ENCODE measurements at places on chromosomes 11 and 22.

GRCh38 chr11:65378208-65378927 lies 4.1 kb downstream of the SLC25A45 start:
- DNase-seq: no peak

DNA sequence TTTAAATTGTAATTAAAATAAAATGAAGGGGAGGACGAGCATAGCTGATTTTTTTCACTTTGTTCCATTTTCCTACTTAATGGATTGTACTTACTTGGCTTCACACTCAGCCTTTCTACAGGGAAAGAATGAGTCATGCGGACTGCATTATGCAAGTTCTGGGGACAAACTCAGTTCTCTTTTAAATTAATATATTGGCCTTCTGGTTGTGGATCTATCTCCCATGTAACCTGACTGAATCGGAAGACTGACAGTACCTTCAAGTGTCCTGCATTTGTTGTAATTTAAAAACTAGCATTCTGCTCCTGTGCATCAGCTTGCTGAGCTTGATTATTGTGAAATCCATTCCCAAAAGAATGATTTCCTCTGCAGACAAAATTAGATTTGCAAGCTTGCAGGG lies 12.2 kb downstream of the OR8D1 start:
- DNase-seq: no peak

DNA sequence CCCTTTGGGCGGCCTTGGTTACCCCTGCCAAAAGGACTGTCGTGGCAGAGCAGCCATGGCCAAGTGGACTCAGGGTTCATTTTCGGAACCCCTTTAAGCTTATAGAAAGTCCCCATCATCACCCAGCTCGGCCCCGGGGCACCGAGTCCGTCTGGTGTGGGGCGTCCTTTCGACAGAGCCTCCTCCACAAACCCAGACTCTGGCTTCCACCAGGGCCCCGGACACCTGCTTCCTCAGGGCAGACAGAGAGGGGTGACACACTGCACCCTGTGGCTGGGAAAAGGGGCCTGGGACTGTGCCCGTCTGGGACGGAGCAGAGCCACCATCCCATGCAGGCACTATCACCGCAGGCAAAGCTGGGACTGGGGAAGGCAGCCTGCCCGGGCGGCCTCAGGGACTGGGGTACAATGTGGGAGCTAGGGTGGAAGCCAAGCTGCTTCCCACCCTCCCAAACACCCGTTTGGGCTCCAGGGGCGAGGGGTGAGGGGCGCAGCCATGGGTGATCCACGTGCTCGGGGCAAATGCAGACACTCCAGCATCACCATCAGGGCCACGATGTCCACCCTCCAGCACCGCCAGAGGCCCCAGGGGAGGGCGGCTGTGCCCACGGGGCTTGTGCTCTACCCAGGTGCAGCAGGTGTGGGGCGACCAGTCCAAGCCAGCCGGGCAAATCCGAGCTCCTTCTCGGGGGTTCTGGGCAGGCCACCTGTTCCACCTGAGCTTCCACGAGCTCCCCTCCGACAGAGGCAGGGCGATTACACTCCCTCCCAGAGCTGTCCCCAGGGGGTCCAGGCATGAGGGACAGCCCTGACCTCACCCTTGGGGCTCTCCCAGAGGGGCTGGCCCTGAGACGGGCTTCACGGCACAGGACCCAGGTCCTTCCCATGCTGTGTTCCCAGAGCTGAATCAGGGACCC lies 11.7 kb upstream of the MRPL23 start:
- DNase-seq: no peak

GRCh38 chr22:22245935-22246525 lies 1.4 kb downstream of the VPREB1 start:
- no peak for DNase-seq

DNA sequence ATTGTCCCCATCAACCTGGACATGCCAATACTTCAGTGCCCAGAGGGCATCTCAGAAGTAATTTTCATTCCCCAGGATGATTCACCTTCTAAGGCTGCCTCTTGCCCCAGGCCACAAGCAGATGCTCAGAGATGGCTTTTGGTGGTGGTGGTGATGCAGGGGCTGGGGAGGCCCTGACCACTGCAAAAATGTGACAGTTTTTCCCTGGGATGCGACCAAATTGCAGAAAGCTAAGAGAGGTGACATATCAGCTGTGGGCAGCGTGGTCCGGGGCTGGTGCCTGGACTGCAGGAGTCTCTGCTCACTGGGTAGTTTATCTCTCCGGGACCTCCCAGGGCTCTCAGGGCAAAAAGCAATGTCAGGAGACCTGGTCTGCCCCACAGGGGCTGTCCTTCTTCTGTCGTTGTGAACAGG lies 39.7 kb upstream of the ACCSL start:
- no peak for DNase-seq

DNA sequence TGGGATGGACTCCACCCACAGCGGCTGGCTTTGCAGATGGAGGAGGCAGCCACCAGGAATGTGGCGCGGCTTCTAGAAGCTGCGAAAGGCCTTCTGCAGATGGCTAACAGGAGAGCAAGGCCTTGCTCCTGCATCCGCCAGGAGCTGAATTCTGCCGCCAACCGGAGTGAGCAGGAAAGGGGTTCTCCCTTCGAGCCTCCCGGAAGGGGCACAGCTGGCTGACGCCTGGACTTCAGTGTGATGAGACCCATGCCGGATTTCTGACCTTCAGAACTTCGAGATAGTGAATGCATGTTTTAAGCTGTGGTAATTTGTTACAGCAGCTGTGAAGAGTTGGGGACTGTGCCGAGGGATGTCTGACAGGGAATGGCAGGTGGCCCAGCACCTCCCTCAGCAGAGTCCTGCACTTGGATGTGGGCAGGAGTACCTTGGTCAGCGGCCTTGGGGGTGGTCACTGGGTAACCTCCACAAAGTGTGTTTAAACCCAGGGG lies 7.7 kb downstream of the TBC1D22A start:
- no peak for DNase-seq

DNA sequence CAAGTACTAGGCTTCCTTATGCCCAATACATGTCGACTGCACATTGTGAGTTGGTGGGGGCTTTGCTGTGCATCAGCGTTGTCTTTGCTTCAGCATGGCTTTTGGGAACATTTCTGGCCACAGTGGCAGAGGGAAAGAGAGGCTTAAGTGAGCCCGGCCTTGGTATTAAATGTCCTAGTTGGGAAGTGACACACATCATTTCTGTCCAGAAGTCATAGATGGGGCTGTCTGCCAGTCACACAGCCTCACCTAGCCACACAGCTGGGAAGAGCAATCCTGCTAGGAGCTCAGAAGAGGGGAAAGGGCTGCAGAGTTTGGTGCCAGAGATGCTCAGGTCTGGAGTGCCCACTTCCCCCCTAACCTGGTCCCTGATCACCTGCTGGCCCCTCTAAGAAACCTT lies 27.6 kb downstream of the TREH start:
- peak; percentile 8 for DNase-seq

DNA sequence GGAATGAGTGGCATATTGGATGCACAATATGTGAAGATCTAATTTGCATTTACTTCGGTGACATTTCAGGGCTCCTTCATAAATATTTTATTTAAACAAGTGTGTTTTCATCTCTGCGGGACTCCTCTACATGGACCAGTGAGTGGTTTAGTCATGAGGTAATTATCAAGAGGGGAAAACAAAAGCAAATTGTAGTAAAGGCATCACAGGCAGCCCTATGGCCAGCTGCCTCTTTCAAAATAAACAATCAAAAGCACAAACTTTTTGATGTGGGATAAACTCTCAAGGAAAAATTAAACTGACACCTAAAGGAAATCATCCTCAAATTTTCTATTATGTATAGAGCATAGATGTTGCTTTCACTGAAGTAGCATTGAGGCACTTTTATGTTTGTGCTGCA lies 6.0 kb downstream of the SYT9 start:
- no peak for DNase-seq

GRCh38 chr22:48602805-48603518 lies 1224.7 kb downstream of the BRD1 start:
- DNase-seq: no peak

GRCh38 chr22:16609548-16610261 lies 17.1 kb upstream of the CCT8L2 start:
- DNase-seq: no peak

DNA sequence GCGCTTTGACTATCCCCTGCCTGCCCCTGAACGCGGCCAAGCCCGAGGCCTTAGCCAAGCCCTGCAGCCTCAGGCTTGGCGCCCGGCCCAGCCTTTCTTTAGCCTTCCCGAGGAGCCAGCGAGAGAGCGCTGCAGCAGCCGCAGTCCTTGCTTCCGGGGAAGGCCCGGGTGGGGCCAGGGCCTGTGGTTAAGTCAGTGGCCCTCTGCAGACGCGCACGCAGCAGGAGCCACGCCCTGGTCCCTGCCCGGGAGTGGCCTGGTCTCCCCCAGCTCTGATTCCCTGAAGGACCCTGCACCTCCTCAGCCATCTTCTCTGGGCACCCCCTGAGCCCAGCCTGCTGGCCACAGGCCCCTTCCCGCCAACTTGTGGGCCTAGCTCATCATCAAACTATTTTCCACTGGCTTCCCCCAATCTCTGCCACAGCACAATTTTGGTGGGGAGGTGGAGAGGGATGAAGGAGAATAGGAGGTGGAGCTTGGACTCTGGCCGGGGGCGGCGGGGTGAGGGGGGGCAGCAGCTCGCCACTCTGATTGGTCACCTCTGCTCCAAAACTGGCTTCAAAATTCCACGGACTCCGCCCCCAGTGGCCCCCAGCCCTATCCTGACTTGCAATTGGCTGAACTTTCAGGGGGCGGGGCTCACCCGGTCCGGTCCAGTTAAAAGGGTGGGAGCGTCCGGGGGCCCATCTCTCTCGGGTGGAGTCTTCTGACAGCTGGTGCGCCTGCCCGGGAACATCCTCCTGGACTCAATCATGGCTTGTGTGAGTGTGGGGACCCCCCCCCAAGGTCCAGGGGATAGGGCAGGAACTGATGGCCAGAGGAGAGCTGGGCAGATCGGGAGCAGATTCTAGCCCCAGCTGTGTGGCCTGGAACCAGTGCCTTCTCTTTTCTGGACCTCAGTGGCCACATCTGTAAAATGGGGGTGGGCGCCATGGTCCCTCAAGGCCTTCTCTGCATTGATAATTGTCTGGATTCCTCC lies at the start of gene LGALS1:
LGALS1 (plus strand) TSS at position 686 of the 979 bp plus-strand sequence; CDS start at position 753, 67 bp downstream.
- peak; percentile 99 for DNase-seq

GRCh38 chr11:116257883-116258282 lies 514.9 kb downstream of the BUD13 start:
- DNase-seq: no peak

GRCh38 chr11:95989076-95989605 lies 65.2 kb upstream of the MTMR2 start:
- DNase-seq: no peak

DNA sequence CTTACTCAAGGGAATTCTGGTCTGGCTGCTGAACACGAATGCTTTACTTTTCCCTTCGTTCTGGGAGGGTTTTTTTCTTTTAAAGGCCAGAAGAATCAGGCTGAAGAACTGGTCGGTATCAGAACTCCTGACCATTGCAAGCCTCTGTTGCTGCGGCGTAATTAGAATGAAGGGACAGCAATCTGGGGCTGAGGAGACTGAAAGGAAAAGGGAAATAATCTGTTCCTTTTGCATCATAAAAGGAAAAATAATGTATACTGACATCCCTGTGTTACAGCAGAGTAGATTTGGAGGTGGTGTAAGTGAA lies 670 bp downstream of the SC5D start:
- DNase-seq: no peak

GRCh38 chr11:10797531-10797930 lies 11.2 kb downstream of the EIF4G2 start:
- DNase-seq: no peak

DNA sequence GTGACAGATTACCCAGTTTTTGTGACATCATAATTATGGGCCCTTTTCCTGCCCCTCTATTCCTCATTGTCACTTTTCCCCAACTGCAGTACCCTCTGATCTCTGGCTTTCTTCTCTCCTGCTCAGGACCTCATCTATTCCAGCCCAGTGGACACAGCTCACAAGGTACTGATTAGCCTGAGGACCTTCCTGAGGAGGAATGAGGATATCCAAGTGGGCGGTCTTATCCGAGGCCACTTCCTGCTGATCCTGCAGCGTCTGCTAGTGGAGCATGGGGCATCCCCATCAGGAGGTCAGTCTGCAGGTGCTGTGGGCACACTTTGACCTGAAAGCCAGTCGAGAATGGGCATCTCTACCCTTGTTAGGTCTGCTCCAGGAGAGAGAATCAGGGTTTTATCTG lies 24.5 kb upstream of the CCDC134 start:
- no peak for DNase-seq

DNA sequence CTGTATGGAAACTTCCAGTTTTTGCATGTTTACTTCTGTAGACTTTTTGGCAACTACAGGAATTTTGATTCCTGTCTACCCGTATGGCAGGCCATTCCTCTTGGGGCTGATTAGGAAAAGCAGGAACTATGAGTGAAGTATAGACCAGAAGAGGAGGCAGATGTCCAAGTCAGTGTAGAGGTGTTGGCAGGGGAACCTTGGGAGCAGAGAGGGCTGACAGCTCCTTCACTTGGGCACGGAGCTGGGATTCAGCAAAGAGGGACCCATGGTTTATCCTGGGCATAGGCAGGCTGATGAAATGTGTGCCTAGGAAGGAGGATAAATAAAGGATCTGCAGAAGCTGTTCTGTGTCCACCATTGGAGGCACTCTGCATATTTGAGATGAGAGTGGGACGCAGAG lies 33.1 kb downstream of the TREH start:
- peak; percentile 26 for DNase-seq

- no peak for DNase-seq
Observed at GRCh38 chr11:126647735-126648134, 292.2 kb downstream of the ST3GAL4 start.

GRCh38 chr22:48941033-48941902 lies 886.4 kb downstream of the BRD1 start:
- DNase-seq: no peak

DNA sequence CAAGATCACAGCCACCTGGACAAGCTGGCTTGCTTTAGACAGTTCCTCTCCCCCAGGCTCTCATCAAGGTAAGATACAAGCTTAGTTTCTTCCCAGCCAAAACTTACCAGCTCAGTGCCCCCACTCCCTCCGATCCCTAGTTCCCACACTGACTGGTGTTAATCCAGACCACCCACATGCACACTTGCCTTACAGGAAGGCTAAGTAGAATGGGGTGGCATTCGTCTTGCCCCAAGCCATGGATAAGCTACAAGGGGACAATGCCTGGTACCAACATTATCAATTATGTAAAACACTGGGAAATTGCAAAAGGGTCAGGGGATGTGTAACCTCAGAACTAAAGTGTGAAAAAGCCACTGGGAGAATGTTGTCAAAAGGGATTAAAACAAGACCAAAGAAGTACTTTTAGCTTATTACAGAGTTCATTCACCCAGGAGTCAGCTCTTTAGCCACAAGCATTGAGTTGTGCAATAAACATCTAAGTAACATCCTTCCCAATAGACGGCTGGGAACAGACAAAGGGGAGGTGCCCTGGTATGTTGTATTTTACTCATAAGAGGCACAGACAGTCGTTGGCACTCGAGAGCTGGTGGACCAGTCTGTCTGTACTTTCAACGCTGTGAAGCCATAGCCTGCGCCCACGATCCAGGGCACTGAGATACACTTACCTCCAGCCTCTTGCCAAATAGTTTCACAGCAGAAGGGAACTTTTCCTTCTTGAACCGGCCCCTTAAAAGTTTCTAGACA lies 1.1 kb downstream of the DHCR7 start:
- DNase-seq: no peak

DNA sequence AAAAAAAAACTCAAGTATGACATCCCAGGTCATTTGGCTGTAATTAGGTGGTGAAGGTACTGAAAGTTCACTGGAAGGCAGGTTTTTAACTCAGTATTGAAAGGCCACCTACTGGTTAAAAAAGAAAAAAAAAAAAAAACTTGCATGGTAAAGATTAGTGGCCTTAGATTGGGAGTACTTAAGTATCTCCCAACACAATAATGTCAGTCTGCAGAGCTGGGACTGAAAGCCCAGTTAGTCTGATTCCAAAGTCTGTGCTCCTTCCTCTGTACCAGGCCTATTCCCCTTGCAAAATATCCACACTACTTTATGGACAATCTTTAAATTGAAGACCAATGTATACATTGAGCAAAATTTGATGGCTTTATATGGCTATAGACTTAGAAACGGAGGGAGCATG lies 85.5 kb downstream of the NOX4 start:
- no peak for DNase-seq

All from left hindlimb (tissue), 1 donor.